Islet precursor cell (in vitro differentiated cells): ENCODE measurements at places on chromosomes 2 and 18.
A peak's percentile ranks its signal among the peaks of the same experiment; 100 is the strongest.

DNA sequence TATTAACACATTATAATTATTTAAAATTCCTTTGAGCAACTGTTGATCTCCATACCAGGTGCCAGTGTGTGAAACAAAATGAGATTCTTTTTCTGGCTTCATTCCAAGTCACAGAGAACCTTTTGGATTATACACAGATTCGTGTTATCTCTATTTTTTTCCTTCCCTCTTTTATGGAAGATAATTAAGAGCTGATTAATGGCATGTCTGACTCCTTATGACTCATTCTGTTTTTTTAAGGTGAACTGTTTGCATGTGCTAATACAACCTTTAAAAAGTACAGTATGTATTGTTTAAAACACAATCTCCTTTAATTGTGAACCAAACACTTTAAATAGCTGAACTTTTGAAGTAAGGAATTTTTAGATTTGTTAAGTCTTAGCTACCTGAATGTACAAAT lies 39.3 kb downstream of the PELI1 start:
- DNase-seq = no peak

- no peak for DNase-seq
These were observed 19.8 kb downstream of the CMPK2 start for GRCh38 chr2:6845903-6846302.

DNA sequence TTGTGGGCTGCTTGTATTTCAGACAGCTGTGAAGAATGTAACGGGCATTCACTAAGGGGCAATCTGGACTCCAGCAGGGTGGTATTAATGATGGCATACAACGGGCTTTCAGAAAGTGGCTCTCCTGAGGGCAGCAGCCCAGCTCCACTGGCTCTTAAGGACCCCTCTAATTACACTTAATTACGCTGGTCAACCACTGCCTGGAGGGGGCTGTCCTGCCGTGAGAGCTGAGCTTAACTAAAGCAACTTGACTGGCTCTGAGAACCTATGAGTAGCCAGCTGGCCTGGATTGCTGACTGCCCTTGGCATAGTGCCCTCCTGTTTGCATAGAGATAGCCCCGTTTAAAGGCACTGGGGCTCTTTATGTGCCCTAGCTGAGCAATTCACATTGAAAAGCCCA lies 3.8 kb downstream of the LIPG start:
- peak; percentile 77 for DNase-seq

GRCh38 chr2:3386448-3386958 lies 7.0 kb downstream of the TRAPPC12 start:
- DNase-seq = no peak

DNA sequence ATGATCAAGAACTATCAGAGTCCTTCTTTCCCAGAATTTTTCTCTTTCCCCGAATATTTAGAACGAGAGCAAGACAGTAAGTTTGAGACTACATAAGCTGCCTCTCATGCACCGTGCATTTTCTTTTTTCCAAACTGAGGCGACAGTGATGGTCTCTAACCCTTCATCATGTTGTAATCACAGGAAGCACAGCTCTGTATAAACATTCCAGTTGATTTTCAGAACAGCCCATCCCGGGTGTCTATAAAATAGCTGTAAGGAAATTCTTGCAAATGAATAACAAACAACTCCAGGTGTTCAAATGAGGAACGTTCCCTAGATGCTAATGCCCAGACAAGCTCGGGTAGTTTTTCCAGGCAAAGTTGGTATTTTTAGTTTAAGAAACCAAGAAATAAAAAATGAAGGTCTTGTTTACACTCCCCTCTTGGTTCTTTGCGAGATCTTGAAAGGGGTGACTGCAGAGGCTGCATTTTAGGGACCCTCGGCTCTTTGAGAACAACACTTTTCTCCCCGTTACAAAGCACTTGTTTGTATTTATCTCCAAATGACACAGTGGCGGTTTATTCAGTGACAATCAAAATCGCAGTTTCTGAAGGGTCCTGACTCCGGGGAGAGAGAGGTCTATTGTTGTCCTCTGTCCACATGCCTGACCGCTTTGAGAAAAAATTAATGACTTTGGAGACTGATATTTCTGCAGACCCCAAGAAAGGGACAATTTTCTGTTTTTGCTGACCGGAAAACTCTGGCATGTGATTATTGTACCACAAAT lies 101.1 kb upstream of the NCK2 start:
- no peak for DNase-seq

DNA sequence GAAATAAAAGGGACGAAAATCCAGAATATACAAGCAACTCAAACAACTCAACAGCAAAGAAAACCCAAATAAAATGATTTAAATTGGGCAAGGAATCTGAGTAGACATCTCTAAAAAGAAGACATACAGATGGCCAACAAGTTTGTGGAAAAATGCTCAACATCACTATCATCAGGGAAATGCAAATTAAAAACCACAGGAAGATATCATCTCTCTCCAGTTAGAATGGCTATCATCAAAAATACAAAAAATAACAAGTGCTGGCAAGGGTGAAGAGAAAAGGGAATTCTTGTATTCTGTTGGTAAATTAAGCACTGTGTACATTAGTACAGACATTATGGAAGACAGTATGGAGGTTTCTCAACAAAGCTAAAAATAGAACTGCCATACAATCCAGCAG lies 80.0 kb downstream of the RAB31 start:
- no peak for DNase-seq

GRCh38 chr2:101675512-101675911 lies 22.0 kb upstream of the MAP4K4 start:
- no peak for DNase-seq

GRCh38 chr2:4151521-4151920 lies 448.1 kb downstream of the DCDC2C start:
- DNase-seq = no peak

DNA sequence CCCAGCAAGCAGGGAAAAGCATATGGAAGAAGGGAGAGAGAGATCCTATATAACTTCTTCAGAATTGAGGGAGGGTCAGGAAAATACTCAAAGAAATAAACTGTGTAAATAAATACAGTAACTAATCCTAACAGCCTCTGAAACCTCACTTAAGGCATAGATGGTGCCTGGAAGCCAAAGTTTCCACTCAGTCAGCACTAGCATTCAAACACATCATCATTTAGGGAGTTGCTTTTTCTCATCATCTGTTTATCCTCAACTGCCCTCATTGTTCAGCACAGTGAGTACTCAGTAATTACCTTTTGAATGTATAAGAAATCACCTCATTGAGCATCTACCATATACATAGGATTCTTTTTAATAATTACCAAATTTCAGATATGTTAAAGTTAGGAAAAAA lies 262.9 kb downstream of the C1D start:
- no peak for DNase-seq

- DNase-seq = no peak
These were observed 152.1 kb downstream of the GLI2 start for GRCh38 chr2:120887741-120888231.

- no peak for DNase-seq
These were observed 147.1 kb downstream of the GALNT1 start for GRCh38 chr18:35728676-35729075.

GRCh38 chr2:84338069-84338468 lies 121.0 kb downstream of the SUCLG1 start:
- DNase-seq = no peak

- no peak for DNase-seq
These were observed 4.1 kb upstream of the MAT2A start for GRCh38 chr2:85534881-85535280.

DNA sequence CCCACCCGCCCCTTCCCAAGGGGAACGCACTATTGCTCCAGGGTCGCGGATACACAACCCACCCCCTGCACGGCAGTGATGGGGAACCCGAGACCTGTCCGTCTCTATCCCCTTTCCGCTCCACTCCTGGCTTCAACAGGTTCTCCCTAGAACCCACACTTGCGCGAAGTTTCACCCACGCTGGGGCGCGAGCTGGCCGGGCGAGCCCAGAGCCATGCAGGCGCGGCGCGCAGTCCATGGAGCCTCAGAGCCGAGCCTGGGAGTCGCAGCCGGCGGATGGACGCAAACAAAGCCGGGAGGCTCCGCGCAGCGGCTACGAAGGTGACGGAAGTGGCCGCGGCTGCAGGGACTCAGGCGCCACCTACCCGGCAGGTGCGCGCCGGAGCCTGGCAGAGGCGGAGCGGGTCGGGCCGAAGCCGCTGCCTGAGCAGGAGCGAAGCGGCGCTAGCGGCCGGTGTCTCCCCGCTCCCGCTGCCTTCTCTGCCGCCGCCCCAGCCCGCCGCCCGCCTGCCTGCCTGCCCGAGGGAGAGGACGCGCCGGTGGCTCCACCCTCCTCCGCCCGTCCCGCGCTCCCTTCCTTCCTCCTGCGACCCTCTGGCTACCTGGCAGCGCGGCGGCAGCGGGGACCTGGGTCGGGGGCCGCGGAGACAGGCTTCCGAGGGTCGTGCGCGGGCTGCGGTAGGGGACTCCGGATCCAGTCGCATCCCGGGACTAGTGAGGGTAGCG lies 14.0 kb downstream of the ALPG start:
- peak; percentile 74 for DNase-seq

- no peak for DNase-seq
These were observed 47.7 kb downstream of the PRKCE start for GRCh38 chr2:45699032-45699658.

DNA sequence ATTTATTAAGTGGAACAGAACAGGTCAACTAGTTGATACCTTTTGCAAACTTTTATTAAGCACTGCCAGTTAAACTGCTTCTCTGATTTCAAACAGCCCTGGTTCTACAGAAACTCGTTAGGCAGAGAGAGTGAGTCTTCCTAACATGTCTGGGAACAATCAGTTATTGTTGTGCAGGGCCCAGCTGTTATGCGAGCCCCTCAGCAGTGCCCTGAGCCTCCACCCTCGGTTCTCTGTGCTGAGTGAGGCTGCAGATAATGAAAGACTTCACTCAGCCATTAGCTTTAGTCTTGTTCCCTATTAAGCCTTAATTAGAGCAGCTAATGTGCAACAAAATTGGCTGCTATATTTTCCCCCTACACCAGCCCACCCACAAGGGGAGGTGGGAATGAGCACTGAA lies 39.6 kb downstream of the KCTD18 start:
- peak; percentile 88 for DNase-seq

DNA sequence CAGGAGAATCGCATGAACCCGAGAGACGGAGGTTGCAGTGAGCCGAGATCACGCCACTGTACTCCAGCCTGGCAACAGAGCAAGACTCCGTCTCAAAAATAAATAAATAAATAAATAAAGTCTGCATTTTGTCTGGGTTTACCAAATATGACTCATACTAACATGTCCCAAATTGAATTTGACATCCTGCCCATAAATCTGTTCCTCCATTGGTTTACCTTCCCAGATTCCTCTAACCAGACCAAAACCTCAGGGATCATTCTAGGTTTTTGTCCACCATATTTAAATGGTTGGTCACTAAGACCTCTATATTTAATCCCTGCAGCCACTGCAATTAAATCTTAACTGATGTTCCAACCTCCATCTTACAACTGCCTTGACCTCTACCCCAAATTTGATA lies 150.9 kb downstream of the ATAD2B start:
- no peak for DNase-seq

DNA sequence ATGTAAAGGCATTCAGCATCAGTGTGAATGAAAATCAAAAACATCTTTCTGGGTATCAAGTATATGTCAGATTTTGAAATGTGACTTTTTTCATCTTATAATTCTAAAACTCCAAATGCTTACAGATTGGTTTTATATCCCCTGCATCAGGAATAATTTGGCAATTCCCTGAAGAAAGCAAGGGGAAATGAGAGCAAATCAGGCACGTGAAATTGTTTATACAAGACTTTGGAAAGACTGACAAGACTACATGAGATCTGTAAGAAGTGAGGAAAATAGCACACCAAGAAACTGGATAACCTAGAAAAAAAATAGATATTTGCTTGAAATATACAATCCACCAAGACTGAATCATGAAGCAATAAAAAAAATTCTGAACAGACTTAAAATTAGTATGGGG lies 13.8 kb downstream of the COL6A3 start:
- DNase-seq = no peak

DNA sequence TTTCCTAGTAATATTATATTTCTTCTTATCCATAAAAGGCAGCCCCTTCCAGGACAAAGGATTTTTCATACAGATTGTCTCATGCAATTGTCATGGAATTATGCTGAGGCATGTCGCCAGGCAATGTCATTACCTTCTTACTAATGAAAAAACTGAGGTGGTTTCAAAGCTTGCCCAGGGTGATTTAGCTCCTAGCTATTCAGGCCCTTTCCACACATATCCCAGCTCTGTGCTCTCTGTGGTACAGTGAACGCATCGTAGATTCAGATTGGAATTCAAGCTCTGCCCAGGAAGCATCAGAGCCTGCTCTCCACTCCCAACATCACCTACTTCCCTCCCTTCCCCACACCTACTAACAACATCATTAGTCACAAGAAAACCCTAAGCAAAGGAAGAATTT lies 60.1 kb downstream of the ATP8B1 start:
- DNase-seq = no peak

GRCh38 chr18:5824370-5824984 lies 70.8 kb downstream of the TMEM200C start:
- DNase-seq = no peak

- DNase-seq = no peak
These were observed 154.3 kb downstream of the NDUFA10 start for GRCh38 chr2:239870863-239871262.

- no peak for DNase-seq
These were observed 35.0 kb upstream of the DSC1 start for GRCh38 chr18:31197676-31198075.

- DNase-seq = no peak
These were observed 1.7 kb downstream of the SLC1A4 start for GRCh38 chr2:64990876-64991275.

- DNase-seq = peak; percentile 86
These were observed at the start of gene ZNF804A for GRCh38 chr2:184598316-184599053. TSS of gene ZNF804A (plus strand) at chr2:184598529. CDS start at chr2:184598960, 431 bp downstream.

DNA sequence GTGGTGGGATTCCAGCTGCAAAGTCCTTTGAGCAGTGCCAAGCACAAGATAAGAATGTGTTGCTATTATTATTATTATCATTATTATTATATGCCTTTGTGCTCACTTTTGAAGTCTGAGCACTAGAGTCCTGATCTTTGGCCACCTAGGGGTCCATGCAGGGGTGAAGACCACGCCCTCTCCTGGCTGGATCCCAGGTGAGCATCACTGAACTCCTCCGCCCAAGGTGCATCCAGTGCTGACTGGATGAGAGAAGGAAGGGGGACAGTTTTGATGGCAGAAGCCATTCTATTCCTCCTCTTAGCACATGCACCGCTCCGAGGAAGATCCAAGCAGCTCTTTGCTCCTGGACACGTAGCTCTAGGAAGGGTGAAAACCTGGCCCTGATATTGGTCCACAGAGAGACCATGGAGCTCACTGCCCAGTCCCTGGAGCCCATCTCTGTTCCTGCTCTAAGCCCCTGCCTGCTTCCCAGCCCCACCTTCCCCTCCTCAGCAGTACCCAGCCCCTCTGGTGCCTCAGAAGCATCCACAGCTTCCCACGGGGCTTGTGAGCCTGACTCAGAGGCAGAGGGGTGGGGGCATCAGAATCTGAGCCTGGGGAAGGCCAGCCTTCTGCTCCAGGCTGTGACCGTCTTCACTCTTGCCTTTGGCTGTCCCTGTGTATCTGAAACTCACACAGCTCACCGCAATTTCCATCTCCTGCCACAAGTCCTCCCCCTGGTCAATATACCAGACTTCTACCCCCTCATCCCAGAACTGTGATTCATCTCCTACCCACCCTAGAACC lies 45.4 kb downstream of the MCFD2 start:
- peak; percentile 68 for DNase-seq
